ENCODE measurements at places on chromosomes 12 and 14. TPM values are rescaled to one million over a fixed set of nuclear protein-coding genes. Genes with fewer than 3 reads are reported as not detected.

DNA sequence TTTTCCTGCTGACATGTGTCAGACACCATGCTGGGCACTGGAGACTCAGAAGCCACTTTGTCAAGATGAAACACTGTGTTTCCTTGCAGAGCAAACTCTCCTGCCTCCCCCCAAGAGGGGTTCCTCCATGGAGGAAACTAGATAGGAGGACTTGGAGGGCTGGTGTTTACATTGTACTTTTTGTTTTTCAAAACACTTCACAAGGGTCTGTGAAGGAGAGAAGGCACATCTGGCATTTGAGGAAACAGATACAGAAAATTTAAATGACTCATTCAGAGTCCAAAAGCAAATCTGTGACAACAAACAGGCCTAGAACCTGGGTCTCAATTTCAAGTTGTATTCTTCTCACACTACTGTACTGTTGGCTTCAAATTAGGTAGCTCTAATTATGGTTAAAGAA, 6.7 kb upstream of the CDKL1 start:
- no peak overlapping the region for H3K4me3 ChIP-seq
- no peak overlapping the region for H3K27ac ChIP-seq
- H3K36me3 ChIP-seq: no peaks in the 10 kb centered on the region
- H3K27me3 ChIP-seq: no peaks in the 10 kb centered on the region
- DNase-seq: no peak
- peaks cover 5% of the 10 kb centered on the region for H3K4me1 ChIP-seq

DNA sequence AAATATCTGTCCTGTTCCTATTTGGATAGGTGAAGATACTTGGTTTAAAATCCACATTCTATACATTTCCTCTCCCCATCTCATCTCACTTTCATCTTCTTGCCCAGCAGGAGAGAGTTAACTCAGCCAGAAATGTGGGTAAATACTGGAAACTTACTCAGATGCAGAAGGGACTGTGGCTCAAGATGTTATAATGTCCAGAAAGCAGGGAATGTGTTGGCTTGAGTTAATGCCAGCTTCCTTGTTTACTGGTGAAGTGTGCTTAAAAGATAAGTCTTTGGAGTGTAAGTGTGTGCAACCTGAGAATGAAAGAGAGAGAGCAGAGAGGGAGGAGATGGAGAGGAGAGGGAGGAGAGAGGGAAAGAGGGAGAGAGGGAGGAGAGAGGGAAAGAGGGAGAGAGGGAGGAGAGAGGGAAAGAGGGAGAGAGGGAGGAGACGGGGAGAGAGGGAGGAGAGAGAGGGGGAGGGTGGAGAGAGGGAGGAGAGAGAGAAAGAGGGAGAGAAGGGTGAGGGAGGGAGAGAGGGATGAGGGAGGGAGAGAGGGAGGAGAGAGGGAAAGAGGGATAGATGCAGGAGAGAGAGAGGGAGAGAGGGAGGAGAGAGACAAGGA, 22.0 kb upstream of the SNRPF start:
- H3K4me1 ChIP-seq: peaks cover 6% of the 10 kb centered on the region
- no peak overlapping the region for H3K4me3 ChIP-seq
- H3K27me3 ChIP-seq: no peaks in the 10 kb centered on the region
- H3K27ac ChIP-seq: no peak overlapping the region

Gene CDK17
- total RNA-seq: 112 TPM

Gene FGF23
- not detected for total RNA-seq
